ENCODE measurements at places on chromosomes 2 and 18. TPM values are rescaled to one million over a fixed set of nuclear protein-coding genes. Genes with fewer than 3 reads are reported as not detected.

GRCh38 chr2:45353879-45354278 lies 257.2 kb downstream of the SRBD1 start:
- DNase-seq: no peak

The APCDD1 gene
- 13.9 TPM for total RNA-seq

The IL36RN gene
- not detected for total RNA-seq

GRCh38 chr2:122032264-122032645 lies 276.8 kb downstream of the TSN start:
- DNase-seq: no peak

DNA sequence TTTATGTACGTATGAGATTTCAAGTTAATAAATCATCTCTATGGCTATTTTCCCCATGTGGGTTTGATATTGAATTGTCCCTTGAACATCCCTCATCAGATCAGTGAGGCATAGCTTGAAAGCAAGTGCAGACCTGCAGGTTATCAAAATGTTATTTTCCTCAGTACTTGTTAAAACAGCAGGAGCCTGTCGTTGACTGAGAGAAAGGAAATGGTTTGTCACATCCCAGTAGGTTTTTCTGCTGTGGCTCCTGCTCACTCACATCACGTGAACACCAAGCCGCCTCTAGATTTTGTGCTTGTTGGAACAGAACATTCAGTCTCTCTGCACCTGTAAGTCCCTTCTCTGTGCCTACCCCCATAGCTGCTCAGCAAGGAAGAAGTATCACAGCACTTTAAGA lies 340.3 kb downstream of the CELF4 start:
- no peak for DNase-seq

GRCh38 chr18:22268641-22269128 lies 99.3 kb downstream of the GATA6 start:
- DNase-seq: no peak

The CNDP1 gene
- total RNA-seq: not detected

The ALK gene
- not detected for total RNA-seq

GRCh38 chr18:24878289-24878688 lies 417.9 kb downstream of the HRH4 start:
- no peak for DNase-seq

DNA sequence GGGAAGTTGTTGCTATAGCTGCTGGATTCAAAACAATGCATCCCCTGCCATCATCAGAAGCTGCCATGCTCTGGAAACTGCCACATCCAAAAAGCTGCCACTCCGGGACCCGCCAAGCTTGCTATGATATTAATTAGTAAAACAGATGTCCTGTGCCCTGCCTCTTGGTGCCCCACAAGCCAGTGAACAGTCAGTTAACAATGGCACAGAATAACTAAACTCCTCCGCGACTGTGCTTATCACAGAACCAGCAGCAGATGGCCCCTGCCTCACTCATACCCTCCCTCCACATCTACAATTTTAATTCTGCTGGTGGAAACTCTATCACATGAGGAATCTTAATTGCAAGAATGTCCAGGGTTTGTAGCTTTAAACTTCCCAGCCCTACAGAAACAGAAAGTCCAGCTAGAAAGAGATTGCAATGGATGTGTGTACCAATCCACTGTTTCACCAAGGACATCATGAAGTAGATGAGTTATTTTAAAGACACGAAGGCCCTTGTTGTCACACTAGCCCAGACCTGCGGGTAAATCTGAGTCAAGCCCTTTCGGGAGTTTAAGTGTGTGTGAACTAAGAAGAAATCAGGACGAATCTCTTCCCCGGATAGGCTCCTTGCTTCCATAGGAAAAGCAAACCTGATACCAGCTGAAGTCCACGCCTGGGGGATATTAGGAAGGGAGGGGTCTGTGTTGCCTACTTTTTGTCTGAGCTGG lies 7.4 kb upstream of the ACYP2 start:
- DNase-seq: no peak

The MOGAT1 gene
- total RNA-seq: not detected

The RGPD3 gene
- not detected for total RNA-seq

The ALPI gene
- total RNA-seq: not detected

DNA sequence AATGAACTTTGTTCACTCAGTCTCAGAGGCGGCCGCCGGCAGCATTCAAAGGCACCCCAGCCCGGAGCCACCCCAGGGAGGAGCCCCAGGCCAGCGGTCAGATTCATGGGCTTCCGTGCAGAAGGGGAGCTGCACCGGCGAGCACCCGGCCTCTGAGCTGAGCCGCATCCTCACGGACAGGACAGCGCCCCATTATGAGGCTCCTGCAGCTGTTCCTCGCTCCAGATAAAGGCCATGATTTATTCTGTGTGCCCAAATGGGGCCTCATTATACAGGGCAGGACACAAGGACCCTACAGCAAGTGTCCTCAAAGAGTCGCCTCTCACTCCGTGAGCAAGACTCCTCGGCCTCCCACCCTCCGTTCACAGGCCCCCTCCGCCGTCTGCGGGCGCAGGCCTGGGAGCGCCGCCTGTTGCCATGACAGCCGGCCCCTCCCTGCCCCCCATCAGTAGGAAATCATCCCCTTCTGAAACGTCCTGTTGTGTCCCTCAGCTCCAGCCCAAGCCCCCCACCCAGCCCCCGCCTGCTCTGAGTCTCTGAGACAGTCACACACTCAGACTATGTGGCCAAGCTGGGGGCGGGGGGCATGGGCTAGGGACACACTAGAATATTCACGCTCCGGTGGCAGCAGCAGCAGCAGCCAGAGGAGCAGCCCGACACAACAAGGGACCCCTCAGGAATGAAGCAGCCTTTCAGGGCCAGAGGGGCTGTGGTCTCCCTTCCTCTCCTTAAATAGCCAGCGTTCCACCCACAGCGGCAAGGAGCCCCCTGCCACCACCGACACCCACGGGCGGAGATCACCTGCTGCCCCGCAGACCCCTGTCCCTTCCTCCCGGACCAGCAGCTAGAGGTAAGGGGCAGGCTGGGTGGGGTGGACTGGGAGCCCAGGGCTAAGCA lies at the start of gene GPR17:
GPR17 (plus strand) TSS at position 759 of the 897 bp plus-strand sequence. CDS start 4,583 bp downstream, outside the sequence.
- DNase-seq: peak; percentile 77

GRCh38 chr2:202084265-202084664 lies 11.2 kb downstream of the KIAA2012 start:
- DNase-seq: no peak

GRCh38 chr2:122156176-122156890 lies 400.9 kb downstream of the TSN start:
- no peak for DNase-seq

DNA sequence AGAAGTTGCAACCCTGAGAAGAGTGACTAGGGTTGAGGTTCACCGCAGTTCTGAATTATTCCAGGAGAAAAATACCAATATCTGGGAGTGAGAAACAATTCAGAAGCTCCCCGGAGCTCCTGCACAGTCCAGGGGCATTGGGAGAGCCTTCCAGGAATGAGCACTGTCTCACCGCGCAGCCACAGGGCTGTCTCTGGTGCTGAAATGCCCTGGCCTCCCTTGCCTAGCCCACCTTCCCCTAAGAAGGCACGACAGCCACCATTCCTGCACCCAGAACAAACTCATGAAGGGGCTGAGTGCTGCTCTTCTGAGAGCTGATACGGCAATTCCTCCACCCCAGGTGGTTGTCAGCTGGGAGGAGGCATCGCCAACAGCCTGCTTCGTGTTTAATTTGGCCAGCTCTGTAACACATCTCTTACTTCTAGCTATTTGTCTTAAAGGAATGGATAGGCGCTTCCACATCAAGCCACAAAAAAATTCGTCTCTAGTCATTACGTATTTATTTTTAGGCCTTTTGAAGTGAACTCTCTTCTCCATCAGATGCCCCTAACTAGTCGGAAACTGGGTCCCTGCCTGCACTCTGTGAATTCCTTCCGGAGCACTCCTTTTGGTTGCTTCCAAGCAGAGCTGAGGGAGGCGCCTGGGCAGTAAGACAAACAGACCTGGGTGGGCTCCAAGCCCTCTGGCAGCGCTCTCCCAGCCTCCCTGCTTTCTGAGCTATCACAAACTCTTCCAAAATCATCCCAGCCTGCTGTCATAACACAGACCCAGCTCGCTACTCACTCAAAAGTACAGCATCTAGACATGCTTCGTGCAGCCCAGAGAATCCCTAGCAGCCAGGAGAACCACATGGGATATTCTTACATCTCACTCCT lies 120.5 kb upstream of the CCDC68 start:
- DNase-seq: no peak

The FBXO36 gene
- 2.6 TPM for total RNA-seq

The DUSP2 gene
- 3.5 TPM for total RNA-seq

GRCh38 chr2:46363535-46364170 lies 66.4 kb downstream of the EPAS1 start:
- no peak for DNase-seq
